Posterior vena cava (tissue), 2 donors: ENCODE measurements at places on chromosomes 12 and 14. TPM values are rescaled to one million over a fixed set of nuclear protein-coding genes. Genes with fewer than 3 reads are reported as not detected.

Gene CLEC2A
- not detected for total RNA-seq

Gene OAS1
- 17.3 TPM for total RNA-seq

Gene LPAR5
- total RNA-seq = 3.3 TPM

Gene CLEC7A
- total RNA-seq = 19.4 TPM

Gene SLC4A8
- 0.79 TPM for total RNA-seq

Gene SLC35F4
- 7.1 TPM for total RNA-seq

Gene ARMH4
- total RNA-seq = 8.5 TPM

Gene ABCC9
- 75.4 TPM for total RNA-seq

Gene VRTN
- total RNA-seq = not detected

Gene RPGRIP1
- 0.10 TPM for total RNA-seq

GRCh38 chr12:79887890-79888289 lies 47.0 kb downstream of the PPP1R12A start:
- no peak for DNase-seq

DNA sequence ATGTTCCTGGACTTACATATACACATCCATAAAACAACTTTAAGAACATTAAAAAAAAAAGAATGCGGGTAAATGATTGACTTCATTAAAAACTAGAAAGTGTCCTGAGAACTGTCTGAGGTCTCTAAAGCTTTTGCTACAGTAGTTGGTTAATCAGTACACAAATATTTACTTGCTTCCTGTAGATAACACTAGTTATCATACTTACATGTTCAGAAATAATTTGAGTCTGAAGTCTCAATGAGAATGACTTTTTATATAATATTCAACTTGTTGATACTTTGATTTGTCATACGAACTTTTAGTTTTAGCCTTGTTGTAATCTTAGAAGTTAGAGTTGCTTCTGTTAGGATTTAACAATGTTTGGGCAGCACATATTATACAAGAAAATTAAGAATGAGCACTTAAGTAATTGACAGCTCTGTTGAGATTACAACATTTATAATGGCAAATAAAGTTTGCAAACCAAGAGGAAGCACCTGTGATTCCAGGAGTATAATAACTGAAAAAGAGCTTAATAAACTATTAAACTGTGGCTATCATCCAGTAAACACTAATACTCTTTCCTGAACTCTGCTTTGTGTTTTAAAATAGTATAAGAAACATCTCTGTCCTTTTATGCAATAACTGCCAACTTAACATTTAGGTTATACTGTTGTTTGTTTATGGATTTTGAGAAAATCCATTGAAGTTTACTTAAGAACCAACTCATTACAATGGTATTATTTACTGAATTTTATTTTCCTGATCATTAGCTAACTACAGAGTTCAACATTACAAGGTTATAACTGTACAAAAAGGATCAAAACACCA lies 131.7 kb downstream of the MIPOL1 start:
- DNase-seq = no peak

DNA sequence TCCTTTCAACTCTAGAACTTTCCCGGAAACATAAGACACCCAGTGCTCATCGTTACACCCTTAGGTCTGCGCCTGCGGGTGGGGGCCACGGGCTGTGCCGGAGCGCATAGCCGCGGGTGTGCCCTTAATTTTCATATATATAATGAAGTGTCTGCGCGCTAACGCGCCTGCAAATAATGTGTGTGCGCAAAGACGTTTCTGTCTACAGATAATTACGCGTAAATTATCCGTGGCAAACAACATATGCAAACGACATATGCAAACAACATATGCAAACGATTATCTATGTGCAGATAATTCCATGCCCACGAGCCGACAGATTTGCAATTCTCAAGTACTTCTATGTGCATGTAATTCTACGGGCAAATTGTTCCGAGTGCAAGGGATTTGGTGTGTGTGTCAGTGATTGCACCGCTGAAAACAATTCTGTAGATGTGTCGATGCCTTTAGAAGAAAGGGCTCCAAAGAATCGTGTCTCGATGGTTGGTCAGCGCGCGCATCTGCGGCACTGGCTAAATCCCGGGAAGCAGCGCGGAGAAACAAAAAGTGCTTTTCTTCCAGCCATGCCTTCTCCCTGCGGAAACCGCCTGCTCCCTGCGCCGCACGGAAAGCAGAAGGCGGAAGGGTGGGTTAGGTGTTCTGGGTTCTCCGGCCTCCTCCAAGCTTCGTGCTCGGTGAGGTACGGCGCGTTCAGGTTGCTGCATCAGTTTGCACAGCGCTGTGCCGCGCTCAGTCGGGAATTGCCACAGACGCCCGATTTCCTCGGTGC lies 34.5 kb upstream of the TBX5 start:
- no peak for DNase-seq

- DNase-seq = no peak
Measured at GRCh38 chr12:105418229-105418628, 87.7 kb downstream of the C12orf75 start.

- no peak for DNase-seq
Measured at GRCh38 chr12:94535510-94535921, 75.8 kb upstream of the CEP83 start.

- DNase-seq = no peak
Measured at GRCh38 chr12:76346798-76347420, 1.3 kb downstream of the BBS10 start.

DNA sequence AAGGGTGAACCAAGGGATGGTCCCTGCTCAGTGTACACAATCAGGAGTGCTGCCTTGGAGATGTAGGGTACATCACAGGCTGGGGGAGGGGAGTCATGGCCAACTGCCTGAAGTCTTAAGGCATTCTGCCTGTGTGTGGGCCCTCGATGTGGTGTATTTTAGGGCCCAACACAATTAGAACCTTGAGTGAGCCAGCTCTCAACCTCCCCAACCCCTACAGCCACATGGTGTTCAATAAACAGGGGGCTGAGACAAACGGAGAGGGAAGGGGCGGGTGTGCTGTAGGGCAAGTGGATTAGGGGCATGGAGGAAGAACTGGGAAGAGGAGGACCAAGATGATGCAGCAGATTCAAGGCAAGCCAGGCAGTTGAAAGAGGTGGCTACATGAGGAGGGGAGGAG lies 8.6 kb upstream of the CHD4 start:
- DNase-seq = no peak

DNA sequence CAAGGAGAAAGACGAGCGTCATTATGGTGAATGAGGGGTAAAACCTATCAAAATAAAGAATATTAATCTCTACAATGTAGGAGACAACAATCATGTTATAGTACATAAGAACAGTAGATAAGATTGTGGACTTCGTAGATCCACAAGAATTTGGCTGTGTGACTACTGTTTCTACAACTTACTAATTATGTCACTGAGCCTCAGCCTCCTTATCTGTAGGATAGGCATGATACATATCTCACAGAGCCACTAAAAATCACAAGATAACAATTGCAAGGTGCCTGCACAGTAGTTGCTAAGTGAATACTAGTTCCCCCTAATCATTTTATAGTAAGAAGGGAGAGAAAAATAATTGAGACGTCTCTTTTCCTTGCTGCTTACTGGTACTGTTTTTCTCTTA lies 78.2 kb upstream of the STAC3 start:
- no peak for DNase-seq

- no peak for DNase-seq
Measured at GRCh38 chr12:13941258-13942249, 39.8 kb downstream of the GRIN2B start.

GRCh38 chr12:43099691-43100163 lies 452.3 kb downstream of the ADAMTS20 start:
- no peak for DNase-seq

DNA sequence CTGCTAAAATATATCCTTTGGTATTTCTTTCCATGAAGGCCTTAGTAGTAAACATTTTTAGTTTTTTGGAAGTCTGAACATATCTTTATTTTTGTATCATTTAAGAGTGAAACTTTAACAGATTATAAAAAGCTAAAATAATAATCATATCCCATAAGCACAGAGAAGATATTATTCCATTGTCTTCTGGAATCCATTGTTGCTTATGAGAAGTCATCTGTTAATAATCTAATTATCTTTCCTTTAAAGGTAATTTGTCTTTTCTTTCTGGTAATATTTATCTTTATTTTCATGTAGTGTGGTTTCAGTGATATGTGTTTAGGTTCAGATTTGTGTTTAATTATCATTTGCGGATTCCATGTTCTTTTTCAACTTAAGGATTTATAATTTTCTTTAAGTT lies 261.7 kb downstream of the MSRB3 start:
- DNase-seq = no peak

- DNase-seq = no peak
Measured at GRCh38 chr14:61603736-61604135, 91.6 kb upstream of the HIF1A start.

GRCh38 chr14:70289138-70289537 lies 70.3 kb downstream of the COX16 start:
- DNase-seq = no peak

DNA sequence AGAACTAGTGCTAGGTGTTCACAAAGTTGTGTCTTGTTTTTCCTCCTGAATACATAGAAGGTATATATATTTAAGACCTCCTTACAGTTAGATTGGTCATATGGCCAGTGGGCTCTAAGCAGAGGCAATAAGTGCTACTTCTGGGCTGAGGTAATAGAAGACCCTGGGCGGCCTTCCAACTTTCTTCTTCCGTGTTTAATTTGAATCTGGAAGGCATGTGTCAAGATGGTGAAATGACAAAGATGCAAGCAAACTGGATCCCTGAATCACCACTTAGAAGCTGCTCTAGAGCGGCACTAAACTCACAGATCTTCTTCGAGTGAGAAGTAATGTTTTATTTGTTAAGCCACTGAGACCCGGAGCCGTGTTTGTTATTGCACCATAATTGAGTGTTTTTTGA lies 201.0 kb upstream of the GZMB start:
- DNase-seq = no peak

DNA sequence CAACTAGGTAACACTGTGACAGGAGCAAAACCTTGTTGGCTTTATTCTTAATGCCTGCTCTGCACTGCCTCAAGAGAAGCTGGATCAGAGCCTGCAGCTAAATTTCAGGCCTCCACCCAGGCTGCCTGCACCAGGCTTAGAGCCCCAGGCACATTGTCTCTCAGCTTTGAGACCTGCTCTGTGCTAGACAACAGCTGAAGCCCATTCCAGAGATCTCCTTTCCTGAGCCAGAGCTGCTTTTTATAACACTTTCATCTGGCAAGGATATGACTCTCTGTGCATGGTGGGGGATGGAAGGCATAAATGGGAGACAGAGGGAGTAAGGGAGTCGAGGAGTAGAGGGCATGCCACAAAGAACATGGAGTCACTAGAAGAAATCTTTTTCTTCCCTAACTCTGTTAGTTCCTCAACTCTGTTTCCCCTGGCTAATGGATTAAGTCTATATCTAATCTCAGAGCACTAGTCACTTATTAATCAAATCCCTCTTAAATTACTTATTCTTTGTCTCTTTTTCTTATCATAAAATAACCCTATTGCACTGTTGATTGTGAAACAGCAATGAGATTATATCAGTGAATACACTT lies 27.1 kb upstream of the LUM start:
- DNase-seq = no peak

GRCh38 chr12:43669373-43669772 lies 89.2 kb downstream of the PUS7L start:
- DNase-seq = no peak

DNA sequence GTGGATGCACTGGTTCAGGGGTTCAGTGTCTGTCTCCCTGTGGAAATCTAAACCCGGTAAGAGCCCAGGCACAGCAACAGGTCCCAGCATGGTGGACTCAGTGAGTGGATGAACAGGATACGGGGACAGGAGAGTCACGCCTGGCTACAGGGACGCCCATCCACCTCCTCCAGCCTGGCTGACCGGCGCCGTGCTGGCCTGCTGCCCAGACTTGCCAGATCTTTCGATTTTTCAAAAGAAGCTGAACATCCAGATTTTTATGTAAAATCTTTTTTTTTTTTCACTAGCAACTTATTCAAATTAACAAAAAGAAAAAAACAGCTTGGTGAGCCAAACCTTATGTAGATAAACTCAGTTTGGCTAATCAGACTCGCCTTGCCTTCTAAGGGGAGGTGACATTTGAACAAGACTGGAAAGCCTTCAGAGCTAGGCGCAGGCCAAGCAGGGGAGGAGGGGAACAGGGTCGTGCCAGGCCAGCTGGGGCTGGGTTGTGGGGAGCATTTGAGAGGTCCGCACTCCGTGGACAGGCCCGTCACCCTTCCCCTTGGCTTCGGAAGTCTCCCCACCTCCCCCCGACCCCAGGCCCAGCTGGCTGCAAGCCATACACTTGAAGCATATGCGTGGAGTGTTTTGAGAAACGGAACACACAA lies 87.8 kb upstream of the NCOR2 start:
- peak; percentile 89 for DNase-seq

DNA sequence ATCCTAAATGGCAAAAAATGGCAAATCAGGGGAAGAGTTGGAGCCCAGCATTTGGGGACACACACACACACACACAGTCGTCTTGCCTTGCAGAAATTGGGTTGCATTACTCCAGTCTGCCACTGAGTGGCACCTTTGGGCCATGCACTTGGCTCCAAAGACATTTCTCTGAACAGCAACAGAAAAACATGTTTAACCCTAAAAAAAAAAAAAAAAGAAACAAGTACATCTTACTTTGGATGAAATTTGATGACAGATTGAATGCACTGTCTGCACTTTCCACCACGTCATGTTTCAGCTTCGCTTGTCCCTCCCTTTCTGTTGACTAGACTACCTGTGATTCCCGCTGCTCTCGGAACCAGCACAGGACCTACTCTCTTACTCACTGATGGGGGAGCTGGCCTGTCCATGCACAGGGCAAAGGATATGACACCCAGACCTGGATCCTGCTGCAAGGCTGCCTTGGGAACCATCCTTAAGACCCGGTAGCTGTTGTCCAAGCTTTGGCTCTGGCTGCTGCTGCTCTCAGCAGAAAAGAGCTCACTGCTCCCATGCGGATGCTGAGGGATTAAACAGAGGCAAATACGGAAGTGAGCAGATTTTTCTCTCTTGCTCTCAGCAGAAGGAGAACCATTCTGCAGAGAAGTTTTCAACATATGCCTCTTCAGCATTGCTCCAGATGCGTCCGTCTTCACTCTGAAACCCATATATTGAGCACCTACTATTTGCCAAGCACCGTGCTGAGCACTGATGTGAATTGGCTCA lies 376.8 kb downstream of the DPF3 start:
- peak; percentile 88 for DNase-seq

- DNase-seq = no peak
Measured at GRCh38 chr14:95527387-95528002, 7.4 kb upstream of the GLRX5 start.

DNA sequence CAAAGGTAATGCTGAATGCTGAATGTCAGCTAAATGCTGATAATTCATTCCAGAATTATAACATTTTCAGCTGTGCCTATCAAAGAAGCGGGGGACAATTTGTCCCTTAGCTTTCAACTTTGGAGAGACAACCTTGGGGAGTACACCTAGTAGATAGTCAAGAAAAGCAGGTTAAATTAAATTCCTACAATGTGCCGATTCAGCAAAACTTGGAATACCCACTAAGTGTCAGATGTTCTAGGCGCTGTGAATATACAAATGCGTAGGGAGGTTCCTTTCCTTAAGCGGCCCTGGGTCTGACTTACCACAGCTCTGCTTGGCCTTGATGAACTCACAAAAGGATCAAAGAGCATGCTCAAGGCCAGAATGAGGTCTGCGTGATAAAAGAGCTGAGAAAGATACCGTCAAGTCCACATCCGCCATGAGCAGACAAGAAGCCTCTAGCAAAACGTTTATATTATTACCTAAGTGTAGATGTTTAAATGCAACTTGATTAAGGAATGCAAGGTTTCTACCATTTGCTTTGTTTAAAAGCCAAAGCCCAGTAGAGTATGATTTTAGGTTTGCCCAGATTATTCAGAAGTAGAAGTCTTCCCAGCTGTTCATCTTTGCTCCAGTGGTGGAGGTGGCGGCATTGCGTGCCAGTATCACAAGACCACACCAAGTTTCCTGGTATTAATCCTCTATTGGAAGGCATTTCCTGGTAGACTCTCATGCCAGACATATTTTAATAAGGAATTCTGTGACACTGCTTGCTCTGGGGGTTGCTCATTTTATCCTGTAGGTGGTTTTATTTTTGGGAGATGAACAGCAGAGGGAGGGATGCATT lies 368.6 kb downstream of the DPF3 start:
- DNase-seq = no peak
